NCI-H1092 (cell line): ENCODE measurements at places on chromosomes 16 and 17.

GRCh38 chr17:74900208-74900607, 6.8 kb upstream of the FADS6 start:
- no peak for DNase-seq

DNA sequence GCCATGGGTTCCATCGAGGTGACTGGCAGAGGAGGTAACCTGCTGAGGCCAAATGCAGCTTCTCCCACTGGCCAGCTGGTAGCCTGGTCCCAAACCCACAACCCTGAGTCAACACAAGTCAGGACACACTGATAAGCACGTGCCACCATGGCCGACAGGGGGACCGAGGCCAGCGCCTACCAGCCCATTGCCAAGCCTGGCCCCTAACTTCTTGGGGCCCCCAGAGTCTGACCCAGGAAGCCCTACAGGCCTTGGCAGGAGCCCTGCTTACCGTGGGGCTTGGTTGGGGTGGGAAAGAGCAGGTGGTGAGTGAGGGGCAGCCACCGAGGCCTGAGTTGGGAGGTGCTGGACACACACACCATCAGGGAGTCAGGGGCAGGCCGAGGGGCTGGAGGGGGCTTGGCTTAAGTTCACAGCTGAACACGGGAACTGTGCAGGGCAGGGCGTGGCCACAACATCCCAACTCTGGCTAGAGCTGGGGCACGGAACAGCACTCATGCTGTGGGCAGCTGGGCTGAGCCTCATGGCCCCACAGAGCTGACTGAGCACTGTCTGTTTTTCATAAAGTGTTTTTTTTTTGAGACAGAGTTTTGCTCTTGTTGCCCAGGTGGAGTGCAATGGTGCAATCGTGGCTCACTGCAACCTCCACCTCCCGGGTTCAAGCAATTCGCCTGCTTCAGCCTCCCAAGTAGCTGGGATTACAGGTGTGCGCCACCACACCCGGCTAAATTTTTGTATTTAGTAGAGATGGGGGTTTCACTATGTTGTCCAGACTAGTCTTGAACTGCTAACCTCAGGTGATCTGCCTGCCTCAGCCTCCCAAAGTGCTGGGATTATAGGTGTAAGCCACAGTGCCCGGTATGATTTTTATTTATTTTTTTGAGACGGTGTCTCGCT, 5.5 kb downstream of the MRPL28 start:
- DNase-seq, result no peak

DNA sequence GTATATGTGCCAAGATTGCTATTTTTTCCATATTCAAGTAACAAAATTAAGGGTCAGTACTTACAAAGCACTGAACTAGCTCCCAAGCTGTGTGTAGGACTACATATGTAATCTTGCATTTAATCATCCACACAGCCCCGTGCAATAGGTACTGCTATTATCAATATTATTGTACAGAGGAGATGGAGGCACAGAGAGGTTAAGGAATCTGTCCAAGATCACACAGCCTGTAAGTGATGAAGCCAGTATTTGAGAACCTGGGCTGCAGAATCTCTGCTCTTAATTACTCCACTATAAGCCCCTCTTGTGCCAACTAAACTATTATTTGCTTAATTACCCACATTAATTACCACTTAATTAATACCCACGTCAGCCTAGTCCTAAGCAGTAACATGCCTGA, 134.1 kb downstream of the KATNIP start:
- DNase-seq, result no peak

DNA sequence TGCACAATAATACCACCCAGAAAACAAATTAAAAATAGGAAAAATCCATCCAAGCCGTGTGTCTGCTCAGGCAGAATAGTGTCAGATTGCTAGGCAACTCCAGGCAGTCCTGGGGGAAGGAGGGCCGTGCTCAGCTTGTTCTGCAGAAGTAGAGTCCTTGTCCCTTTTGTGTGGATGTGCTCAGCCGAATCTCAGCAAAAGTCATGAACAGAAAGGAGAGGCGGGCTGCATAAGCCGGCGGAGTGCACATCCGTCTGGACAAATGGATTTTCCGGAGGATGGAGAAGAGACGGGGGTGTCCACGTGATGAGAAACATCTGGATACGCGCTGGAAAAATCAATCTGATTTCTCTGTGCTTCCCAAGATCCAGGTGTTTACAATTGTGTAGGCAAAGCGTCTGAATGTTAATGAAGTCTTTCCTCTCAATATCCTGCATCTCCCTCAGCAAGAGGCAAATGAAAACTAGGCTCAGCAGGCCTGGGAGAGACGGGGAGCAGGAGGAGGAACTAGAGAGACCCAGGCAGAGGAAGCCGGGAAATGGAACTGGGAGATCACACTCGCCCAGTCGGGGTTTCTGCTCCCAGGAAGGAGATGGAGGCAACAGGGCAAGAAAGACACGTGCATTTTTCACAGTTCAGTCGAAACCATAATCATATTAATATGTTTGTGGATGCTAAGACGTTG, 7.7 kb upstream of the RBFOX3 start:
- no peak for DNase-seq

- DNase-seq, result peak; percentile 71
Observed at GRCh38 chr17:45385331-45385997, 47.2 kb downstream of the ARHGAP27 start.

DNA sequence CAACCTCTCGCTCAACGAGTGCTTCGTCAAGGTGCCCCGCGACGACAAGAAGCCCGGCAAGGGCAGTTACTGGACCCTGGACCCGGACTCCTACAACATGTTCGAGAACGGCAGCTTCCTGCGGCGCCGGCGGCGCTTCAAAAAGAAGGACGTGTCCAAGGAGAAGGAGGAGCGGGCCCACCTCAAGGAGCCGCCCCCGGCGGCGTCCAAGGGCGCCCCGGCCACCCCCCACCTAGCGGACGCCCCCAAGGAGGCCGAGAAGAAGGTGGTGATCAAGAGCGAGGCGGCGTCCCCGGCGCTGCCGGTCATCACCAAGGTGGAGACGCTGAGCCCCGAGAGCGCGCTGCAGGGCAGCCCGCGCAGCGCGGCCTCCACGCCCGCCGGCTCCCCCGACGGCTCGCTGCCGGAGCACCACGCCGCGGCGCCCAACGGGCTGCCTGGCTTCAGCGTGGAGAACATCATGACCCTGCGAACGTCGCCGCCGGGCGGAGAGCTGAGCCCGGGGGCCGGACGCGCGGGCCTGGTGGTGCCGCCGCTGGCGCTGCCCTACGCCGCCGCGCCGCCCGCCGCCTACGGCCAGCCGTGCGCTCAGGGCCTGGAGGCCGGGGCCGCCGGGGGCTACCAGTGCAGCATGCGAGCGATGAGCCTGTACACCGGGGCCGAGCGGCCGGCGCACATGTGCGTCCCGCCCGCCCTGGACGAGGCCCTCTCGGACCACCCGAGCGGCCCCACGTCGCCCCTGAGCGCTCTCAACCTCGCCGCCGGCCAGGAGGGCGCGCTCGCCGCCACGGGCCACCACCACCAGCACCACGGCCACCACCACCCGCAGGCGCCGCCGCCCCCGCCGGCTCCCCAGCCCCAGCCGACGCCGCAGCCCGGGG, 1.3 kb downstream of the FOXC2 start:
- DNase-seq, result no peak

- no peak for DNase-seq
Observed at GRCh38 chr17:8255499-8255898, 6.4 kb downstream of the PFAS start.

DNA sequence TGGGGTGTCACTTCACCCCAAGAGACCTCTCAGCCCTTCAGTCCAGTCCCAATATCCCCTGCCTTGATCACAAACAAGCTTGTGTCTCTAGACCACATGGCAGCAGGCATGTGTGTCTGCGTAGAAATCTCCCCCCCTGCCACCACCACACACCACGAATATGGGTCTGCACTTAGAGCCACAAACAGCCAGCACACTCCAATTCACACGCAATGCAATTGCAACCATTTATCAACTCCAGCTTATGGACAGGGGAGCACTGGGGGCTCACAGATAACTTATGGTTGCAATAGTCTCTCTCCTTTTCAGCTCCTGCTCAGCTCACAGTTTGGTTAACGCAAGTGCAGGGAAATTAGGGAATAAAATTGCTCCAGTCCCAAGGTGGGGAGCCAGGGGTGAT, 2.6 kb downstream of the HOXB9 start:
- DNase-seq, result no peak

- no peak for DNase-seq
Observed at GRCh38 chr17:80374039-80374731, 40.8 kb upstream of the ENDOV start.

GRCh38 chr16:13108126-13108525, 206.7 kb downstream of the SHISA9 start:
- DNase-seq, result no peak

DNA sequence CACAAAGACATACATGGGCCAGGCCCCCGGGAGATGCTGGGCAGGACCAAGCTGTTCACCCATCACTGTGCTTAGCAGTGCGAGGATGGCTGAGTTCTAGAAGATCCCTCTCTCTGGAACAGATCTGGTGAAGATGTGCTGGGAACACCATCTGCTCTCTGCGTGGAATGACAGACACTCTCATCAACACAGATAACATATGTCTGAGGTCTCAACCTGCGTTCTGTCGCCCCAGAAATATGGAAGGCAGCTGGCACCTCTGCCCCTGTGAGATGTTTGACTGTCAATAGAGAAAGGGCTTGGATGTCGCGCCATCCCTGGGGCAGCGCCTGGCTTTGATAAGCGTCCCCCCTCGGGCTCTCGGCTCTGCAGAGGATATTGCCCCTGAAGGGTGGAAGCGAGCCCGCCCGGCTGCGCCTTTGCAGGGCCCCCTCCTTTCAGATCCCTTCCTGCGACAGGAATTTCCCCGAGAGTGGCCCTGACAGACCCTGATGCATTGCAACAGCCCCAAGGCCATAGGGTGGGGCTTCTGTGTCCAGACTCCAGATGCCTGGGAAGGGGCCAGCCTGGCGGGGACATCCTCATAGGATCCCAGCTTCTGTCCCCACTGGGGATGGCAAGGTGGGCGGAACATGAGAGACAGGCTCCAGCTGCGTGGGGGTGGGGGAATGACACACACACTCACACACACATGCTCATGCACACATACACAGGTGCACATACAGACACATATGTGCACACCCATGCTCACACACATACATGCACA, 86.9 kb upstream of the ZNF469 start:
- no peak for DNase-seq

- DNase-seq, result no peak
Observed at GRCh38 chr17:51119415-51120356, 982 bp downstream of the SPAG9 start.

GRCh38 chr17:2239882-2240430, 63.6 kb downstream of the SMG6 start:
- no peak for DNase-seq

DNA sequence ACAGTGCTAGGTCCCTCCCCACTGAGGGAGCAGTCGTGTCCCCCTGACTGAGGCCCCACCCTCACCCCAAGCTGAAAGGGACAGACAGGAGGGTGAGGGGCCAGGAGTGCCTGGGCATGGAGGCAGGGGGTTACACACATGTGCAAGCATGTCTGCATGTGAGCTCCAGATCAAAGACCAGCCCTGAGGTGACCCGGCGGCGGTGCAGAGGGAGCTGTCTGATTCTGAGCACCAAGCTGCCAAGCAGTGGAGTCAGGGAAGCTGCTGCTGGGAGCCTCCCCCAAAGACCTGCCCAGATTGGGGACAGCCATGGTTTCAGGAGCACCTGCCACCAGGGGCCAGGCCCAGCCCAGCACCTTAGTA, 5.5 kb downstream of the DLX3 start:
- DNase-seq, result no peak

DNA sequence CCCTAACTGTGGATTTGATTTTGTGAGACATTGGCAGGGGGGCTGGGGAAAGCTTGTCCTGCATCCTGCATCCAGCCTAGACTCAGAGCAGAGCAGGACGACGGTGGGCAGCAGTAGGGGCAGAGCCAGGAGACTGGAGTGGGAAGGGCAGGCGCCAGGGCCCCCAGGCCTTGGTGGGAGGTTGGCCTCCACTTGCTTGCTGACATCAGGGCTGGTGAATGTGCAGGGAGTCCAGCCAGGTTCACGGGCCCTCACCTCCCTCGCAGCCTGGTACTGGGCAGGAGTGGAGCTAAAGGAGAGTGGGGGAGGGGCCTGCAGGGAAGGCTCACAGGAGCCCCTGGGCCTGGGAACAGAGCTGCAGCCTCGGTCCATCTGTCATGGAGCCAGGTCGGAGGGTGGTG, 2.2 kb upstream of the SMTNL2 start:
- DNase-seq, result no peak

DNA sequence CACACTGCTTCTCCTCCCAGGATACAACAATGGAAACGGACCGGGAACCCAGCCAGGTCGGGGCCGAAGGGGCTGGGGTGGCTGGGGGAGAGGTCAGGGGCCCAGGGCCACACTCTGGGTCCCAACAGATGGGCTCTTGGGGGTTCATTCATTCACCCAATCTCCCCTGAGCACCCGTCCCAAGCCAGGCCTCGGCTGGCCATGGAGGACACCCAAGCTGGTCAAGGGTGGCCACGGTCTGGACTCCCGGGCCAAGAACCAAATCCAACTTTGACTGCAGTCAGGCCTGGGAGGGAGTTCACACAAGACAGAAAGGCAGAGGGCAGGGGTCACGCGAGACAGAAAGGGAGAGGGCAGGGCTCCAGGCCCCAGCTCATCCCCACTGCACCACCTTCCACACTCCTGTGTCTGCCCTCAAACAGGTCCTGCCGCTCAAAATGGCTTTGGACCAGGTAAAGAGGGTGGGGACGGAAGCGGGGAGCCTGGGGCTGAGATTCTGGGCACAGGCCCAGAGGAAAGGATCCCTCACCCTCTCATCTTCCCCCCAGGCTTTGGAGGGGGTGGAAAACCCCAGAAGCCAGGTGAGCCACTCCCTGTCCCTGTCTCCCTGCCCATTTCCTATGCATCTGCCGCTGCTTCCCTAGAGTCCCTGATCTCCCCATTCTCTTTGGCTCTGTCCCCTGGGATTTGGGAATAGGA, 12.3 kb upstream of the PKMYT1 start:
- no peak for DNase-seq

DNA sequence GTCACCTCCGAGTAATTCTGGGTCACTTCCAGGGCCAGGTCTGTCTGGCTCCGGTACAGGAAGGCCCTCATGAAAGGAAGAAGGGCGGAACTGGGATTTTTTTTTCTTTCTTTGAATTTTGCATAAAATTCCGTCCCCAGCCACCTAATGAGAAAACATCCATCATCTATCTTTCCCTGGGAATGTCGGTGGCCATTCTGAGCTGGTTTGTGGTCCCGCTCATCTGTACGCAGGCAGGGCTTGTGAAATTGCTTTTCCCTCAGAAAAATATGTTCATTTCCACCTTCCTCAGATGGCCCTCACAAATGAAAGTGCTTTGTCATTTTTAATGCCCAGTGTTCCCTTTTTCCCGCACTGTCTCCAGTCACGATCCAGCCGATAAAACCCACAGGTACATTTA, 353.0 kb upstream of the ZFHX3 start:
- DNase-seq, result no peak

- DNase-seq, result no peak
Observed at GRCh38 chr17:65918500-65918899, 273.4 kb downstream of the CEP112 start.

- no peak for DNase-seq
Observed at GRCh38 chr17:44898768-44899073, 524 bp downstream of the EFTUD2 start.

DNA sequence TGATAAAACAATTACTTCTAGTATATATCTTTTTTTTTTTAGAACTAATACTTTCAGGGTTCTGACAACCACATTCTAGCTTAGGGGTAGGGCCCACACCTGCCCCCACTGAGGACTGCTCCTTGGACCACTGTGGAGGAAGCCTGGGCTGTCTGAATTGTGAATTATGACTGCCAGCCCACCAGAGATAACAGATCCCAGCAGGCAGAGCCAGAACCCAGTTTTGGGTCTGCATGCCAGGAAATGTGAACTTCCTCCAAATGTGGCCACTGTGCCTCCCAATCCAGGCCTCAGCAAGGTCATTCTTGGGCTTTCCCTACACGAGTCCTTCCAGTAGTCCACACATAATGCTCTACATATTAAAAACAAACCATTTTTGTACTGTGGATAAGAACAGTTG, 15.9 kb downstream of the VEZF1 start:
- DNase-seq, result no peak

GRCh38 chr16:77271532-77272426, 72.6 kb downstream of the SYCE1L start:
- DNase-seq, result peak; percentile 10
